ENCODE measurements at places on chromosomes 1 and 21.

- no peak for DNase-seq
Measured at GRCh38 chr1:195335541-195335940, 1272.7 kb downstream of the KCNT2 start.

DNA sequence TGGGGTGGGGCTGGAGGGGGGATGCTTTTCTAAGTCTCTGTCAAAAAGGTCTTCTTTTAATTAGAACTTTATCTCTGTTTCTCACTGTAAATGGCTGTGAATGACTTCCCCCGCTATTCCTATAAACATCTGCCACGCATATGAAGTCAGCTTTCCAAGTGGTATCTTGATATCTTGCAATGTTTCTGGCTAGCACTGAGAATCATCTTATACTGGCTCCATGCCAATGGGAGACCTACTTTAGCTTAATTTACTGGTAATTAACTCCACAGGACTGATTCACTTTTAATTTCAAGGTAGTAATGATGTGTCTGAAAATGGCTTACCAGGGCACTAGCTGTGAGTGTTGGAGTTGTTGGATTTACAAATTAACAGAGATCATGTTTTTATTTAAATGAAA lies 4.3 kb downstream of the GPR88 start:
- DNase-seq, result no peak

GRCh38 chr1:2412773-2413494 lies 570 bp upstream of the PEX10 start:
- no peak for DNase-seq

- DNase-seq, result no peak
Measured at GRCh38 chr1:30479575-30479974, 243.8 kb downstream of the MATN1 start.

GRCh38 chr1:201335901-201336300 lies 41.6 kb downstream of the TNNT2 start:
- DNase-seq, result no peak

DNA sequence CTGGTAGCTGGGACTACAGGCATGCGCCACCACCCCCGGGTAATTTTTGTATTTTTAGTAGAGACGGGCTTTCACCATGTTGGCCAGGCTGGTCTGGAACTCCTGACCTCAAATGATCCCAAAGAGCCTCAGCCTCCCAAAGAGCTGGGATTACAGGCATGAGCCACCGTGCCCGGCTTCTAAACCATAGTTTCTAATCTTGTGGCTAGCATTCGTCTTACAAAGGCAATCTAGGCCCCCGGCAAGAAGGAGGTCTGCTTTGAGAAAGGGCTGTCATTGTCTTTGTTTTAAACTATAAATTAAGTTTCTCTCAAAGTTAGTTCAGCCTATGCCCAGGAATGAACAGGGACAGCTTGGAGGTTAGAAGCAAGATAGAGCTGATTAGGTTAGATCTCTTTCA lies 10.3 kb upstream of the L1TD1 start:
- no peak for DNase-seq

GRCh38 chr1:39255222-39255621 lies 50.7 kb downstream of the MACF1 start:
- DNase-seq, result no peak

- no peak for DNase-seq
Measured at GRCh38 chr1:20052386-20052785, 17.6 kb upstream of the PLA2G5 start.

DNA sequence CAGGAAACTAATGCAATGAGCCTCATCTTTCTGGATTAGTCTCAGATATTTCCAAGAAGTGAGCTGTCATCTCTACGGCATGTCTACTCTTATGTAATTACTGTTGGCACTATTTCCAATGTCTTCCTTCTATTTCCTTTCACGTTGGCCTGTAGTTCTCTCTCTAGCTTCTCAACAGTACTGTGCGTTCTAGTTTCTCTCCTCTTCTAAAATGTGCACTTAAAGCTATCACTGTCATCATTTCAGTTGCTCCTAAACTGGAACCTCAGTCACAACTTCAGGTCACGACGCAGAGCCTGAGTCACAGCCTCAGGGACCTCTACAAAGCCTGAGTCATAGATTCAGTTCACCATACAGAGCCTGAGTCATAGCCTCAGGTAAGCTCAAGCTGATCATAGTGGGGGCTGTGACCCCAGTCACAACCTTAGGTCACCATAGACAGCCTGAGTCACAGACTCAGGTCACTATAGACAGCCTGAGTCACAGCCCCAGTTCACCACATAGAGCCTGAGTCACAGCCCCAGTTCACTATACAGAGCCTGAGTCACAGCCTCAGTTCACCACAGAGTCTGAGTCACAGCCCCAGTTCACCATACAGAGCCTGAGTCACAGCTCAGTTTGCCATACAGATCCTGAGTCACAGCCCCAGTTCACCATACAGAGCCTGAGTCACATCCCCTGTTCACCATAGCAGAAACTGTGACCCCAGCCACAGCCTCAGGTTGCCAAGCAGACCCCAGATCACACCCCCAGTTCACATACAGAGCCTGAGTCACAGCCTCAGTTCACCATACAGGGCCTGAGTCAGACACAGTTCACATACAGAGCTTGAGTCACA lies 13.0 kb downstream of the WNT9A start:
- DNase-seq, result no peak

- no peak for DNase-seq
Measured at GRCh38 chr1:20533635-20534034, 18.7 kb upstream of the FAM43B start.

All from C1 segment of cervical spinal cord (tissue), 14 donors.